NCI-H526 (cell line): ENCODE measurements at places on chromosomes 6 and 20.

DNA sequence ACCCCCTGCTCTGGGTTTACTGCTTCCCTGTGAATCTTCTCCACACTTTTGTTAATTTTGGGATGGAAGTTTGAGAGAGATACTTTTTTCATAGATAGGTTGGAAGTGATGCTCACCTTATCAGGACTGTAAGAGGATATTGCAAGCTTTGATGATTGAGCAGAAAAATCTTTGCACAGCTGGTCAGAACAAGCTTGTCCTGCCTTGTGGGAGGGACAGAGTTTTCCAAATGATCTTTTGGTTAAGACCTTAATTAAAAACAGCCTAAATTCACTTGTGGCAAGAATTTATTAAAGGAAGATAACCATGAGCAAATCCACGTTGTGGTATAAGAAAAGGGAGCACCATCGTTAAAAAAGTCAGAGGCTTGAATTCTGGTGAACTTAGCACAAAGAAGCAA lies 32.2 kb downstream of the E2F3 start:
- DNase-seq: no peak

GRCh38 chr6:166434336-166434735 lies 51.6 kb upstream of the MPC1 start:
- no peak for DNase-seq

DNA sequence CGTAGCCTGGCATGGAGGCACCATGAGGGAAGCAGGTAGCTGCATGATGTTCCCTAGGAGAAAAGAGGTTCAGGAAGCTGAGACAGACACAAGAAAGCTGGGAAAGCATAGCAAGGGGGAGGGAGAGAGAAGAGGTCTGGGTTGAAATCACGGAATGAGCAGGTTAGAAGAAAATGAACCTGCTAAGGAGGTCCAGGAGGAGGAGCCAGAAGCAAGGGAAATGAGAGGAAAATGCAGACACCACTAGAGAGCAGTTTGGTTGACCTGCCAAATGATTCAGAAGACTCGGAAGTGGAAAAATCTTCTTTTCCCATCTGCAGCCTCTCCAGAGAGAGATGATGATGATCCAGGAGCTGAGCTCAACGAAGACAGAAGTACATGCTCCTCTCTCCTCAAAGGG lies 70.9 kb downstream of the VIP start:
- no peak for DNase-seq

DNA sequence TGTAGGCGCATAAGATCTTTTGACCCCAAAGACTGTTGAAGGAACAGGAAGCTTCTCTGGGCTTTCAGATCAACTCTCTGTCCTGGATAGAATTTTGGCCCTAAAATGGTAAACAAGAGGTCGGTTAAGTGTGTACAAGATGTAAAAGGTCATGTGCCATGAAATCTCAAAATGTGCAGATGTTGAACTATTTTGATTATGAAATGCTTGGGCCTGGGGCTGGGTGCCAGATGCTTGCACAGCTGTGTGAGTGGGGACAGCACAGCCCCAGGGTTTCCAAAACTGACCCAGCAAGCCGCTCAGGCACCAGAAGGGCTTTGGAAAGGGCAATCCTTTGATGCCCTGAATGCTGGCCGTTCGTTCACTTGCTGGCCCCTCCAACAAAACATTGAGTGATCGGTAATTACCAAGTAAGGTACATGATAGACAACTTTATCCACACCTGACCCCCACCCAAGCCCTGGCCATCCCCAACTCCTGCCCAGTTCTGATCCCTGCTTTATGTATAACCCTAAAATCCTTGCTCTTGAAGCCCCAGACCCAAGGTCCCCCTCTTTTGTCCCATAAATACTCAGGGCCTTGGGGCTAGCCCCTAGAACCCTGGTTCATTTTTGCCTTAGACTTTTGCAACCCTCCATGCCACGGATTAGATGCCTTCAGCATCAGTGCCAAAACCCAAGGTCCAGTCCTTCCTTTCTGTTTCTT lies 1.9 kb downstream of the TMEM239 start:
- no peak for DNase-seq

- DNase-seq: no peak
Observed at GRCh38 chr20:62872184-62872847, 10.7 kb upstream of the TCFL5 start.

- no peak for DNase-seq
Observed at GRCh38 chr20:50747275-50747674, 15.9 kb downstream of the PARD6B start.

DNA sequence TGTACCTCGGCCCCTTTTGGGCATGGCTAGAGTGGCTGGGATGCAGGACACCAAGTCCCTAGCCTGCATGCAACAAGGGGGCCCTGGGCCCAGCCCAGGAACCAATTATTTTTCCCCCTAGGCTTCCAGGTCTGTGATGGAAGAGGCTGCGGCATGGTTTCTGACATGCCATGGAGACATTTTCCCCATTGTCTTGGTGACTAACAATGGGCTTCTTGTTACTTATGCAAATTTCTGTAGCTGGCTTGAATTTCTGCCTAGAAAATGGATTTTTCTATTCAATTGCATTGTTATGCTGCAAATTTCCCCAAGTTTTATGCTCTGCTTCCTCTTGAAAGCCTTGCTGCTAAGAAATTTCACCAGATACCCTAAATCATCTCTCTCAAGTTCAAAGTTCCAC lies 1269.6 kb upstream of the CITED2 start:
- DNase-seq: no peak

DNA sequence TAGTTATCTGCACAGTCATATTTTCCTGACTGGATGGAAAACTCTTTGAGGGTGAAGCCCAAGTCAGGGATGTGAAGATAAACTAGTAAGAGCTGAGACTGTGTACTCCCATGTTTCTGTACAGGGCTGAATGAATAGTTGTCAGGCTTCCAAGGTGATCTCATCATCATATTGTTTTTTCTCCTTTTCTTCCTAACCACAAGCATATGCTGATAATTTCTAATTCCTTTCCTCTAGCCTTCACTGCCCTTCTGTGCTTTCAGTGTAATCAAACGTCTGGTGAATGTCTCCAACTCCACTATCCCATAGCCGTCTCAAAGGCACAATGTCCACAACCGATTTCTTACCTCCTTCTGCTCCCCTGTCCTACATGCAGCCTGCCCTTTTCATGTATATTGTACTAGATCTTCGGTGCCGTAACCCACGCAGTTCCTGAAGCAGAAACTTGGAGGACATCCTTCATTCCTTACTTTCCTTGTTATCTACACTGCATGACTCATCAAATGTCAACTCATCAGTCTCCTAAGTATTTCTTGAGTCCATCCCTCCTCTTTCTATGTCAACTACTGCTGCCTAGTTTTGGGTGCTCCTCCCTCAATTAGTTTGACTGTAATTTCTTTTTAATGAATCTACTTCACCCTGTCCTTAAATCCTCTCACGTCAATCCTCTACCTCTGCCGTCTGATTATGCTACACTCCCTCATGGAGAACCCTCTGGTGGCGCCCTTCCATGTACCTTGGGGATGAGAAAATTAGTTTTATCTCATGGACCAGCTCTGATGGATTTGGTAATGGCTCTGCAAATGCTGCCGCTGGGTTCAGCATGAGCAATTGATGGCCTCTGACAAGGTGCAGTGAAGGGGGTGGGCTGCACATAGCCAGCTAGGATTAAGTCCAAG lies 21.9 kb downstream of the NCOA7 start:
- no peak for DNase-seq
